ENCODE measurements at places on chromosomes 12 and 14.

- DNase-seq, result no peak
Measured at GRCh38 chr14:94145902-94146527, 16.6 kb upstream of the IFI27L2 start.

DNA sequence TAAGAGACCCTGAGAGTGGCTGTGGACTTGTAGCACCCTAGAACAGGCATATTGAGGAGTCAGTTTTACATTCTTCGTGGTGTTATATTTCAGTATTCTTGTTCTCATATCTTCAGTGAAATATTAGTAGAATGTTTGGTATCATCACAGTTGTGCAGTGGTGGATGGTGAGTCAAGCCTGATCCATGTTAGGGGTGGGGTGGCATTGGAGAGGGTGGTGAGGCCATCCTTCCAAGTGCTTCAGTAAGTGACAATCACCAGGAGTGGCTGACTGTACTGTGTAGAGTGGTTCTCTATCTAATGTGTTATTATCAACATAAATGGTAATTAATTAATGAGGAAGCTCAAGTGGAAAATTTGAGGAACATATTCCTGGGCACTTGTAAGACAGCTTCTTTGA, 197.7 kb upstream of the SLC16A7 start:
- DNase-seq, result no peak

DNA sequence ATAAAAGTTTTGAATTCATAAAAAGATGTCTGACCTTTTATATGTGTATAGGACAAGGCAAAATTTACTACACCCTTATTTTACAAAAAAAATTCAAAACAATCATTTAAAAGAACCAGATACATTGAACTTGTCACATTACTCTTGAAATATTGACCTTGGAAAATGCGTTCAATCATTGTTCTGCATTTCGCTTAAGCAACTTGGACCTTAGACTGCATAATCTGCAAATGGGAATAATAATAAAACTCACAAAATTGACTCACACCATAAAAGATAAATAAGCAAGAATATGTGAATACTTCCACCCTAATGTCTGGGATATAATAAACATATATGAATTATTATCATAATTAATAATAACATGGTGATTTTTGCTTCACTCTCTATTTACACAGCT, 69.4 kb upstream of the PTPRB start:
- no peak for DNase-seq

- DNase-seq, result peak; percentile 26
Measured at GRCh38 chr14:104830781-104831180, 29.9 kb downstream of the ZBTB42 start.

GRCh38 chr12:52221912-52222457, 11.1 kb upstream of the KRT7 start:
- peak; percentile 80 for DNase-seq

- no peak for DNase-seq
Measured at GRCh38 chr12:2288001-2288400, 235.2 kb downstream of the CACNA1C start.

DNA sequence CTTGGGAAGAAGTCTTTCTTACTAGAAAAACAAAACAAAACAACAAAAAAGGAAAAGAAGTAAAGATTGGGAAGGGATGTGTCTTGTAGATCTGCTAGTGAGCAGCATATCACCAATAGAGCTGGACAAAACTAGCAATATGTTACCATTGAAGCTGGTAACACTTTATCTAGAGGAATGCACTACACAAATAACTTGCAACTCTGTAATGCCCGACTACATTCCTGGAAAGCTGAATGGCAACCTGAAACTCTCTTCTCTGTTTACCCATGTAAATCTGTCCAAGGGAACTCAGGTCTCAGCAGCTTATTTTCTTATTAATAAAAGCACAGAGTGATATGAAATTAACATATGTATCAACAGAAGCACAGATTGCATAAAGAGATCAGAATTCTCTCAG, 624.4 kb downstream of the KCNH5 start:
- no peak for DNase-seq

DNA sequence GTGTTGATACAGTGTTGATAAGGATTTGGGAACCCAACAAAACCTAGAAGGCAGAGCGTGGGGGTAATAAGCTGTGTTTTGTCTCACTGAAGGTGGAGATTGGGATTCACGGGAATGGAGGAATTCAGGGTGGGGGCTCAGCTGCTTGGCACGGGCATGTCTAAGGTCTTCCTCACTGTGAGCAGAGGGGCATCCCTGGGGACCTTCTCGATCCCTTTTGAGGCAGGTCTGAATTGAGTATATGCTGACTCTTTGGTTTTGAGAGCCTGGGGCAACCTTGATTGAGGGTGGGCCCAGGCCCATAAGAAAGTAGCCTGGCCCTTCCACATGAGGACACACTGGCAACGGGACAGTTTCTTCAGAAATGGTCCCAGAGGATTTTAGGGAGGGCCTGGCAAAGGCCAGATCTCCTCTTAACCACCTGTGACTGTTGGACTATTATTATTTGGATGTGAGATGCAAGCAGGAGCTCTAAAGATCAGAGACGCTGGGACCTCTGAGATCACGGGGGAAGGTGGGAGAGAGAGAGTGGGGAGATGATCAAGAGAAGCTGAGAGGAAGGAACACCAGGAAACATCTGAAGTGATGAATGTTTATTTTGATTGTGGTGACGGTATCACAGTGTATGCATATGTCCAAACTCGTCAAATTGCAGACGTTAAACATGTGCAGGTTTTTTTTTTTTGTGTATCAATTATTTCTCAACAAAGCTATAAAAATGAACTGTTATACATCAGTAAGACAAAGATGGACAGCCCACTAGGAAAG, 48.4 kb downstream of the SMIM41 start:
- DNase-seq, result no peak

GRCh38 chr12:52517888-52518287, 2.3 kb downstream of the KRT5 start:
- peak; percentile 10 for DNase-seq

DNA sequence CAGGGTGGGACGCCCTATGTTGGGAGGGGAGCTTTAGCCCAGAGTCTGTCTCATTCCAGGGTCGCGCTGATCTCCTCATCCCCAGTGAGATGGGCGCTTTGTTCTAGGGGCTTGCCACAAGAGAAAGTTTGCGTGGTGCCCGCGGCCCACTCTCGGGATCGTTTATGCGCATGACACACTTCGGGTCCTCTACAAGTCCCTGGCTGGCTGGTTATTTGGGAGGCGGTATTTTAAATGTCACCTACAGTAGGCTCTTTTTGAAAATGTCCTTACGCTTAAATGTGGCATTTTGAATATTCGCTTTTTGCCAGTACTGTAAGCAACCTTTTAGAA, 541 bp downstream of the GOLT1B start:
- no peak for DNase-seq

- peak; percentile 20 for DNase-seq
Measured at GRCh38 chr14:64954491-64955240, 12.1 kb upstream of the GPX2 start.

DNA sequence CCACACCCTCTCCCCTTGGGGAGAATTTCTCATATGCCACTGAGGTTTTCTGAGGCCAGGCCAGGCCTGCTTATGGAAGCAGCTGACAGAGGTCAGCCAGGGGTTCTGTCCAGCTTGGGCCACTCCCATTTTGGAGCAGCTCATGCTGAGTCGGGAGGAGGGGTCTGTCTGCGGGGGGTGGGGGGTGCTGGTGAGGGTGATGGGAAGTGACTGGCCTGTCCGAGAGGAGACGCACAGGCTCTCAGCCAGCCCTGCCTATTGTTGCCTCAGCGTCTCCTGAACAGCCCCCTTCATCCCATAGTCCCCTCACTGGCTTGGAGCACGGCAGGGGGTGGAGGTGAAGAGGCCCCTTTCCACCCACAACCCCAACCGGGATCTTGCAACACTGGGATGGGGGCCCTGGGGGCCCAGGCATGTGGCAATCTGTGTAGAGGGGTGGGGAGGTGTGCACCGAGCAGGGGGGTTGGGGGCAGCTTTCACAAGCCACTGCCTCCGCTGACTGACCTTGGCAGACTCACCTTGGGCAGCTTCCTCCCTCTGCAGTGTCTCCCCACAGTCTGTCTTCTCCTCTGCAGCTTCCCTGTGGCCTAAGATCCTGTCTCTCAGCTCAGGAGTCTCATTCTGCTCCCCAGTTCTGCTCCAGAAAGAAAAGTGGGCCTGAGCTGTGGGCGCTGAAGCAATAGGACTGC, 5.5 kb downstream of the CEBPE start:
- peak; percentile 71 for DNase-seq

DNA sequence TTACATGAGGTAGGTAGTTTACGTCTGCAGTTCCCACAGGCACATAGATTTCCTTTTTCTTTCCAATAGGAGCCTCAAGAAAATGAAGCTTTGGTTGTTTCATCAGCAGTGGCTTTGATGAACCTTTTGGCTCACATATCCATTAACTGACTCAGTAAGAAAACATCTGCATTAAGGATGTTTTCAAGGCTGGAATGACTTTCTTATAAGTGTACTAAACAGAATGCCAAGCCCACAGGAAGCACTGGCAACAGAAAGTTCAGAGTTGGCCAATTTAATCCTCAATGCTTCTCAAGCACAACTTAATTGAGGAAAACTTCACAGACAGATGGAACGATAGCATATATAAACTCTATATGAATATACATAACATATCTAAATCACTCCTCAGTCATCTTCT, 63.5 kb downstream of the ST8SIA1 start:
- no peak for DNase-seq

DNA sequence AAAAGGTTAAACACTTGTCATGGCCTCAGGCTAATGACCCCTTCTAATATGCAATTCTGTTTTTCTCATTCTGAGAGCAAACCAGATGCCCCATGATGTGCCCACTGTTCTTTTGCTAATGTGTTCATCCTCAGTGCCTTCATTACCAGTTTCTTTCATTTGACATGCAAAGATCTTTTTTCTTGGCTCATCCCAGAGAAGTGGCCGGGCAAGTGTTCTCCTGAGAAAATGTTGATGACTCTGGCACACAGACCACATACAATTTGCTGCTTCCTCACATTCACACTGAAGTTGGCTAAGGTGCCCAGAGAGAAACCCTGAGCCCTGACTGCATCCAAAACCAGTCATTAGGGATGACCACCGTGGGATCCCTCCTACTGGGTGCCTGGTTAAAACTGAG, 833.3 kb downstream of the DIO2 start:
- DNase-seq, result no peak

DNA sequence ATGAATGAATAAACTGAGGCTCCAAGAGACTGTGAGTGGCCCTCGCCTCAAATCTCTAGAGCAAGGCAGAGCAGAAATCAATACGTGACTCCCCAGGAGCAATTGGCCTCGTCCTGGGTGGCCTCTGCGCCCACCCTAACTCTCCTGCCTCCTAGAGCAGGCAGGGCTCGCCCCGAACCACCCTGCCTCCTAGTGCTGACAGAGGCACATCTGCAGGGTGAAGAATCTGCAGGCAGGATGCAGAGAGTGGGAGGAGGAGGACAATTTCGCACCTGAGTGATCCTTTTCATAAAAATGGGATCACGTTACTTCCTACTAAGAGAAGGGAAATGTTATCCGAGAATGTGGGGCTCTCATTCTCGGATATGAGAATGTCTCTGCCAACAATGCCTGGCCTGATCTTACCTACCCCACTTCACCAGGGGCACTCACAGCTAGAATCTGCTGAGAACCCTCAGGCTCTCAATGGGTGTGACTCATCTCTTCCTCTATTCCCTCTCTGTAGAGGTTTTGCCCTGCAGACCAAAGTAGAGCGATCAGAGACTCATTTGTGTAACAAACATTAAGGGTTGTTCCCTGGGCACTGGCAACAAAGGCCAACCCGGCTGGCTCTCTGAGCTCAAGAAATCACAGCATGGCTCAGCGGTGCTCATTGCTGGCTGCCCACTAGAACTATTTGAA, 61.7 kb upstream of the BCL2L14 start:
- peak; percentile 83 for DNase-seq

DNA sequence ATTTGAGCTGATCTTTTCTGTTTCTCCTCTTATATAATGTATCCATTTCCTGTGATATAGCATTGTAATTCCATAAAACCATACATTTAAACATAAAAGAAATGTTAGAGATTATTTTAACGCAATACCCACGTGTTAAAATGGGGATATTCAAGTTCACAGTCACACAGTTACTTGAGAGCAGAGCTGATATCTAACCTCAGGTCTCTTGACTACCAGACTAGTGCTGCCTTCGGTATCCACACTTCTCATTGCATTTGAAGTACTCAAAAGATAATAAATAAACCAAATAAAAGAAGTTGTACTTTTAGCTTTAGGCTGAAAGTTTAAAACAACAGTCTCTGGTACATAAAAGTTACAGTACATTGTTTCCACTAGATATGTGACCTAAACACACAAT, 2.9 kb downstream of the CLECL1 start:
- DNase-seq, result no peak

- no peak for DNase-seq
Measured at GRCh38 chr14:96914571-96915128, 117.5 kb downstream of the VRK1 start.

DNA sequence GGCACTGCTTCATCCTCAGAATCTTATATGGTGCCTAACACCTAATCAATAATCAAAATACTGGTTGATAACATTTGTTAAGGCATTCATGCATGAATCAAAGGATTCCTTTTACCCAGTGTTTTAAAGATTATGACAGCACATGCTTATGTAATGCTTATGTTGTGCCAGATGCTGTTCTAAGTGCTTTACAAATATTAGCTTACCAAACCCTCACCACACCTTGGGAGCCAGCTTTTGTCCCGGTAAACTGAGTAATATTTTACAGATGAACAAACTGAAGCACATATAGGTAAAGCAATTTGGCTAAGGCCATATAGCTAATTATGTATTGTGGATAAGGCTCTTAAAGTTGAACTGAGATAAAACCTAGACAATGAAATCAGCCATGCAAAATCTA, 209.2 kb downstream of the ALX1 start:
- no peak for DNase-seq

GRCh38 chr12:107545737-107546353, 139.8 kb upstream of the PWP1 start:
- no peak for DNase-seq

- DNase-seq, result no peak
Measured at GRCh38 chr12:27499377-27499776, 24.6 kb upstream of the PPFIBP1 start.

- no peak for DNase-seq
Measured at GRCh38 chr12:91053951-91054715, 3.7 kb downstream of the KERA start.

DNA sequence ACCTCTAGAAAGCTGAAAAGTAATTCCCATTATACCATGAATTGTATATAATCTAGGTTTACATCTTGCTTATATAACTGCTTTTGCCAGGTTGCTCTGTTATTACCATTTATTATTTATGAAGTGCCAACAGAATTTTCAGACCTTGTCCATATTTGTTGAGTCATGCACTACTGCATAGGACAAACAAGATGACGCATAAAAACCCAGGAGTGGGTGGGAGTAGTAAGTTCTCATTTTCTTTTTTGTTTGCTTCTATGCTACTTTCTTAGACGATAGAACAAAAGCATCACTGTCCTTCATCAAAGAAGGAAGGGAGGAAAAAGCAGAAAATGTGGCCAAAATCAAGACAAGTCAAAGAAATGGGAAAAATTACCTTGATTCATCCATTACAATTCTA, 119.0 kb upstream of the RASSF8 start:
- DNase-seq, result no peak

GRCh38 chr12:131230340-131231031, 276.8 kb downstream of the ADGRD1 start:
- DNase-seq, result peak; percentile 76

GRCh38 chr14:67242168-67242420, 859 bp downstream of the PALS1 start:
- DNase-seq, result no peak
